T-cell (primary cell): ENCODE measurements at places on chromosomes 6 and 20. TPM values are rescaled to one million over a fixed set of nuclear protein-coding genes. Genes with fewer than 3 reads are reported as not detected.

DNA sequence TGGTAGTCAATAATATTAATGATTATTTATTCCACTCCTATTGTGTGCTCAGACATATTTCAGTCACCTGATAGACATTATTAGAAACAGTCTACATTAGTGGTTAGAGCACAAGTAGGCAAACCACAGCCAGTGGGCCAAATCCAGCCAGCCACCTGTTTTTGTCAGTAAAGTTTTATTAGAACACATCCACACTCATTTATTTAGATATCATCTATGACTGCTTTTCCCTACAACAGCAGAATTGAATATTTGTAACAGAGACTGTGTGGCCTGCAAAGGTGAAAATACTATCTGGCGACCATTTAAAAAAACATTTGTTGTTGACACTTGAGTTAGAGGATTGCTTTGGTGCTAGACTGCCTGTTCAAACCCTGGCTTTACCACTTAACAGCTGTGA lies 220.0 kb upstream of the ZFP64 start:
- H3K27me3 ChIP-seq = no peaks in the 10 kb centered on the region
- peak overlapping the region; percentile 96 for H3K27ac ChIP-seq
- H3K36me3 ChIP-seq = no peaks in the 10 kb centered on the region
- no peak for DNase-seq

Gene MCHR2
- not detected for total RNA-seq

DNA sequence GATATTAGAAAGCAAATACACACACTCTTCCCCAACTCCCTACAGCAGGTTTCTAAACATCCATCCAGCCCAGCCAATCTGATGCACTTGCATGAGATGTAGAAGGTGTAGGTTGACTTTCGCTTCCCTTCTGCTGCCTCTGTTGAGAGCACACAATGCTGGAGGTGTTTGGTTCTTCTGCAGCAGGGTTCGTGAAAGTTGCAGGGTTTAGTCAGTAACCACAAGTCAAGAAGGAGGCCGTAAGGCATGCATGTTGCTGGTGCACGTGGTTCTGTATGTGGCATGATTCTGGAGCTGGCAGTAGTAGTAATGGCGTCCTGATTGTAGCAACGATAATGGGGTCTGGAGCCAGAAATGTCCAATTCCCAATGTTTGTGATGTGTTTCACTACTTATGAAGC lies 53.0 kb downstream of the DEK start:
- peaks cover 10% of the 10 kb centered on the region for H3K36me3 ChIP-seq
- DNase-seq = no peak
- no peak overlapping the region for H3K4me3 ChIP-seq
- H3K4me1 ChIP-seq = peaks cover 3% of the 10 kb centered on the region
- no peak overlapping the region for H3K27ac ChIP-seq
- no peaks in the 10 kb centered on the region for H3K27me3 ChIP-seq

Gene BFSP1
- total RNA-seq = 0.30 TPM

DNA sequence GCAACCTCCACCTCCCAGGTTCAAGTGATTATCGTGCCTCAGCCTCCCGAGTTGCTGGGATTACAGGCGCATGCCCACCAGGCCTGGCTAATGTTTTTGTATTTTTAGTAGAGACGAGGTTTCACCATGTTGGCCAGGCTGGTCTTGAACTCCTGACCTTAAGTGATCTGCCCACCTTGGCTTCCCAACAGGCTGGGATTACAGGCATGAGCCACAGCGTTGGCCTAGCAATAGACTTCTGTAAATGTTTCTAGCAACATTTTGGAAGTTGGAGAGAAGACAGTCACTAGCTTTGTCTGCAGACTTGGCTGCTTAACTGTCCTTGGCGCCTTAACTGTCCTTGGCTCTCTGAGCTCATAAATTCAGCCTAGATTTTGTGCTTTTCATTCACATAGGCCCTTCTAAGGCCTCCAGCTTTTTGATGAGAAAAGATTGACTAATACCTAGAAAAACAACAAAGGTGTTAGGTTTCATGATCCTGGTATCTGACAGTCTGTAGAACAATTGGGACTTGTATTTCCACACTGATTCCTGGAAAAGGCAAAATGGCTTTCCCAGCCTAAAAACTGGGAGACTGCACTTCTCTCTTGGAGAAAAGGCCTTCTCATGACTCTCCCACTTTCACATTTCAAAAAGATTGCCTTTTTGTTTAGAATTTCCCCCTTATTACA lies 49.7 kb downstream of the OR2B2 start:
- H3K4me3 ChIP-seq = no peak overlapping the region
- H3K27ac ChIP-seq = no peak overlapping the region
- peaks cover 33% of the 10 kb centered on the region for H3K4me1 ChIP-seq
